Activated gamma-delta T cell treated with Interleukin-2 at 50 U/mL for 16 hours (primary cell): ENCODE measurements at places on chromosomes 7 and 10.

DNA sequence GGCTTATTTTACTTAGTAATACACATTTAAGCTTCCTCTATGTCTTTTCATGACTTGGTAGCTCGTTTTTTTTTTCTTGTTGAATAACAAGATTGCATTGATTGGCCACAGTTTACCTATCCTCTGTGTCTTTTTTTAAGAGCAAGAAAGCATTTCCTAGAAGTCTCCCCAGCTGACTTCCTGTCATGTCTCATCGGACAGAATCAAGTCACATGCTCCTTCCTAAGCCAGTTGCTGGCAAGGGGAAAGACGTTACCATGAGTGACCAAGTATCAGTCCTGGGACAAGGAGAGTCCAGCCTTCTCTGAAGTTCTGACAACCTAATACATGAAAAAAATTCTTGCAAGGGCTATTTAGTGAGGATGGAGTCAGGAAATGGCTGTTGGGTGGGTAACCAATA lies 24.9 kb upstream of the SFRP5 start:
- no peak for DNase-seq

GRCh38 chr10:63266391-63267316 lies 133.5 kb downstream of the NRBF2 start:
- DNase-seq = no peak

DNA sequence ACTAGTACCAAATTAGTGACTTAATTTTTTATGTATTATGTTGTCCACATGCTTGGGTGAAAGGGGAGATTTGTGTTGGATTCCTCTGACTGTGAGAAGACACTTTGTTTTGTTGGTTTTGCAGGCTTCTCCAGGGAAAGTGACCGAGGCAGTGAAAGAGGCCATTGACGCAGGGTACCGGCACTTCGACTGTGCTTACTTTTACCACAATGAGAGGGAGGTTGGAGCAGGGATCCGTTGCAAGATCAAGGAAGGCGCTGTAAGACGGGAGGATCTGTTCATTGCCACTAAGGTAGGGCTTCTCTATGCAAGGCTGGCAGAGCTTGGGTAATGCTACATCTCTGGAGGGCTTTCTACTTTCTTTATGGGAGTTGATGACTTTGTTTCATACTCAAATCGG lies 4.5 kb downstream of the AKR1E2 start:
- no peak for DNase-seq

DNA sequence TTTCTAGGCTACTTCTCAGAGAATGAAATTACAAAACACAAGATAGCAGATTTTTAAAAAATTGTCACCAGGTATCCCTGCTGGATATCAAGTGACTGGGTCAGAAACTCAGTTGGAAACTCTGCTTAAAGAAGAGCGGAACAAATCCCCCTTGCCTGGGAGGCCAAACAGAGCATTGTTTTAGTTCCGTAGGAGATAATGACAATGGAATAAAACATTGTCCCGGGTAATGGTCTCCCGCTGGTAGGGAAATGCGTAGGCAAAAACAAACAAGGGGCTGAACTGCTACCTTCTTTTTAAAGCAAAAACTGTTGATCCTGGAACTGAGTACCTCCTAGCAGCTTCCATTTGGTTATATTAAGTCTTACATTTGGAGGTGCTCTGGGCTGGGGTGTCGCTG lies 21.3 kb upstream of the VAX1 start:
- no peak for DNase-seq

- DNase-seq = no peak
Measured at GRCh38 chr7:68266004-68266579, 1269.5 kb downstream of the TYW1 start.

DNA sequence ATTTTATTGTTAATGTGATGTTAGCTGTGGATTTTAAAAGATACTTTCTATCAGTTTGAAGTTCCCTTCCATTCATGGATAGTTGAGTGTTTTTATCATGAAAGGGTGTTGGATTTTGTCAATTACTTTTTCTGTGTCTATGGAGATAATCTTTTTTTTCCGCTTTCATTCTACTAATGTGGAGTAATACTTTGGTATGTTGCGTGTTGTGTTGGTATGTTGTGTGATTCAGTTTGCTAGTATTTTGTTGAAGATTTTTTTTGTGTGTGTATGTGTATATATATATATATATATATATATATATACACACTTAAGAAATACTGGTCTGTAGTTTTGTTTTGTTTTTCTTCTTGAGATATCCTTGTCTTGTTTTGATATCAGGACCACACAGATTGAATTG lies 100.3 kb downstream of the CCSER2 start:
- DNase-seq = no peak

DNA sequence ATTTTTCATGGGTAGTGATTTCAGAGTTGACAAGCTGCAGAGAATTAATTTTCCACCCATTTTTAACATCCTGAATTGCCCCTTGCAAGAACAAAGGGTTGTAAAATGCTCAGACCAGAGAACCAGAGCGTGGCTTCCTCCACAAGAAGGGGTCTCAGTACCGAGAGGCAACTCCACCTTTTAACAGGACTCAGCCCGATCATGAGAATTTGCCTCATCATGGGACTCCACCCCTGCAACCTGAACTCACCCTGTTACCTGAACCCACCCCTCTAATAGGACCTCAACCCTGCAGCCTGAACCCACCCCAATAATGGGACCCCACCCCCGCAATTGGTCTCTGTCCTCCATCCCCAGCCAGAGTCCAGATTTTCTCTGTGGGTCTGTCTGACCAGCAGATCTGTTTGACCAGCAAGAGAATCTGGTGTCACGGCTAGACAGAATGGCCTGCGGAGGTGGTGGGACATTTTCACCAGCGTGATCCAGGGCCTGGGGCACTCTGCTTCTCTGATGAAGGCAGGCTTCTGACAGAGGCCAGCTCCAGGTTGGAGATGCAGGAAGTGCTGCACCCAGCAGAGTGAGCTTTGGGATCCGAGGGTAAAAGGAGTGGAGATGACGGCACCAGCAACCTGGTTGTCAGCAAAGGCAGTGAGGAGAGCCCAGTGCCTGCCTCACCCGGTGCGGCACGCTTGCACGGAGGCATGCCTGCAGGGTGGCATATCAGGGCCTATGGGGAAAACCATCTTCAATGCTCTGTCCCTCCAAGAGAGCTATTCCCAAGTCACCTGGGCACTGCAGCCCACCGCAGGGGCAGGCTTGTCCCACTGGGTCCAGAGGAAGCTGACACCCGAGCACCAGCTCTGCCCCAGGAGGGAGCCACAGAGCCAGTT lies 136.6 kb downstream of the TCERG1L start:
- DNase-seq = no peak

DNA sequence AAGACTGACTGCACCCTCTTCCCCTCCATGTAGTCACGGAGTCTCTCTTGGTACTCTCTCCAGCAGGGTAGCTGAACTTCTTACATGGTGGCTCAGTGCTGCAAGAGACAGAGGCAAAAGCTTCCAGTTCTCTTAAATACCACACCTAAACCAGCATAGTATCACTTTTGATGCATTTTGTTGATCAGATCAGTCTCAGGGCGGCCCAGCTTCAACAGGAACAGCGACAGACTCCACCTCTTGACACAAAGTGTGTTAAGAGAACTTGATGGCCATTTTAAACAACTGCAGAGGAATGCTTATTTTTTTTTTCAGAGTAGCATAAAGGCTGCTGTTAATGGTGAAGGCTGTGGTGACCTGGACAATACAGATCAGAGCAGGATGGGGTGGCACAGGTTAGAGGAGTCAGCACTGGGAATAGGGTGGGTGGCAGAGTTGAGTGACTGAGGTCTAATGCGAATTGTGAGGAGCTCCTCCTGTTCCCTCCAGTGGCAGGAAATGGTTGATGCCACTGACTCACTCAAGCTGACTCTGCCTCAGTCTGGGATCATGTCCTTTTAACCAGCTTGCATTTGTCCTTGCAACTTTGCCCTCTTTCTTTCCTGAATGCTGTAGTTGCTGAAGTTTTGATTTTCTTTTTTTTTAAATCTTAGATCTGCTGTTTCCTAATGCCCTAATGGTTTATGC lies 17.3 kb downstream of the MGAM start:
- no peak for DNase-seq

- no peak for DNase-seq
Measured at GRCh38 chr10:58068809-58069208, 198.9 kb downstream of the IPMK start.

GRCh38 chr7:32316839-32317238 lies 173.3 kb downstream of the LSM5 start:
- DNase-seq = no peak

GRCh38 chr10:91742229-91742628 lies 56.0 kb upstream of the TNKS2 start:
- no peak for DNase-seq

- no peak for DNase-seq
Measured at GRCh38 chr7:29858191-29858951, 52.1 kb downstream of the WIPF3 start.

DNA sequence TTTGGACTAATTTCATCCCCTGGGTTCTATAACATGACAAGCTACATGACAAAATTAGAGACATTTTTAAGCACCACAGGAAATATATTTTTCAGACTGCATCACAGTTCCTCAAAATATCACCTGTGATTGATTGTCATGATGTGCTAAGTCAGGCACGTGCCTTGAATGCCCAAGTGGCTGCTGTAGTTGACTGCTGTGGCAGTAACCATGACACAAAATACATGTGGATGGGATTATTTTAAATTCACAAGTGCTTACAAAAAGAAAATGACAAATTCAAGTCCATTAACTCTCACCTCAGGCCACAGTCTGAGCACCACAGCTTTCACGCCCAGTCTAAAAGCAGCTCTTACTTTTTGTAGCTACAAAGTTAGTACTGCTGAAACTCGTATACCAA lies 45.5 kb downstream of the TNPO3 start:
- no peak for DNase-seq

GRCh38 chr7:23385140-23385539 lies 85.2 kb downstream of the IGF2BP3 start:
- DNase-seq = no peak

DNA sequence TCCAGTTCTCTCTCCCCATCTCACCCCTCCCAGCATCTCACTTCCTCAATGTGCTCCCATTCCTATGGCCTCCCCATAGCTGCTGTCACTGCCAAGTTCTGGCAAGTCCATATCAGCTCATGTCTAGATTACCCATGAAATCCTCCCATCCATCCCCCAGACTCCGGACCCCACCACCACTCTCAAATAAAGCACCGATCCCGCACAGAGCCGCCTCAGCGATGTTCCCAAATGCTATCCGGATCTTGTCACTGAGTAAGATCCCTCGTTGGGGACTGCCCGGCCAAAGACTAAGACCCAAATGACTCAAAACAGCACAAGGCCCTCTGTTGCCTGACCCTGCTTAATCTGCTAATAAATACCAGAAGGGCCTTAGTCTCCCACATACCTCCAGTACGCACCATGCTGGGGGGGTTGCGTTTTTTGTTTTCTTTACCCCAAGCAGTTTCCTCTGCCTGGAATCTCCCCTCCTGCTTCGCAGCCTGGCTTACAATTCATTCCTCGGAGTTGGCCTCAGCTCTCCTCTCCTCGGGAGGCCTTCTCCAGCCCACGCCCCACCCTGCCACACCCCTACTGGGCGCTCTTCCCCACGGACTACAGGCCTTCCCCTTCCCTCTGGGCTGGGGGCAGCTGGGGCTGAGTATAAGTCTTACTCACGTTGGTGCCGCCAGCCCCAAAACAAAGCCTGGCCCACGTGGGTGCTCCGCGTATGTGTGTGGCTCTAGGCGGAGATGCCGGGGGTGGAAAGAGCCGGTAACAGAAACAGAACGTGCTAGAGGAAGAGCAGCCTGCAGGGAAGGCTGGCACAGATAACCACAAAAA lies 1.8 kb upstream of the DUSP5 start:
- DNase-seq = no peak
